SHP77 (cell line): ENCODE measurements at places on chromosomes 7 and 10.

- DNase-seq, result no peak
Measured at GRCh38 chr7:66237906-66238772, 33.0 kb downstream of the TPST1 start.

GRCh38 chr7:99499371-99499720 lies 735 bp downstream of the ZNF394 start:
- DNase-seq, result no peak

GRCh38 chr7:30450983-30451497 lies 27.5 kb downstream of the NOD1 start:
- no peak for DNase-seq

GRCh38 chr10:119375574-119376272 lies 166.8 kb downstream of the RGS10 start:
- no peak for DNase-seq

DNA sequence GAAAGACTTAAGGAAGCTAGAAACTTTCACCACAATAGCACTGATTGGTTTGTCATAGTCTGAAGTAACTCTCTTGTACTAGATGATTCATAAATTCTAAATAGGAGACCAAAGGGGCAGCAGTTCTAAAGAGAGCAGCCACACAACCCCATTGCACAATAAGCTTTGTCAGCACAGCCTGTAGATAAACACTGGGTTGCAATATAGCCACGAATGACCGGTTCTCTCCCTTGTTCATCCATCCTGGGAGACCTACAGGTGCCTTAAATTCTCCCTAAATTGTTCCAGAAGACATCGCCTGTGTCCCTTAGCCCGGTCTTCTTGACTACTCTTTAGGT lies 167.0 kb downstream of the SNX13 start:
- DNase-seq, result no peak
